ENCODE measurements at places on chromosomes 12 and 14.
A peak's percentile ranks its signal among the peaks of the same experiment; 100 is the strongest.

DNA sequence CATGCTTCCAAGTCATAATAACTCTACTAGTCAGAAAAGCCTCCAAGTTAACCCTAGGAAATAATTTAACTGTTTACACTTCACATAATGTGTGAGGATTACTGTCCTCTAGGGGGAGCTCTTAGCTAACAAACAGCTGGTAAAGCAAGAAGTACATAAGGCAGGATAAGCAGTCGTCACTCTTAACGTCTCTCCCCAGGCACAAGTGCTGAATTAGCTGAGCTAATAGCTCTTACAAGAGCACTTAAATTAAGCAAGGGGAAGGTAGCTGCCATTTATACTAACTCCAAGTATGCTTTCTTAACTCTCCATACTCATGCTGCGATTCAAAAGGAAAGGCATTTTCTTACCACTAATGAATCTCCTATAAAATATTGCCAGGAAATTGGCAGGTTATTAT lies 79.3 kb upstream of the TSPAN11 start:
- no peak for DNase-seq

- no peak for DNase-seq
These were observed 2.4 kb downstream of the EPS8 start for GRCh38 chr12:15786772-15787171.

GRCh38 chr12:52050758-52051541 lies at the start of gene NR4A1:
NR4A1 (plus strand) TSS chr12:52051442; CDS start chr12:52054329, 2,887 bp downstream.
- peak; percentile 99 for DNase-seq

DNA sequence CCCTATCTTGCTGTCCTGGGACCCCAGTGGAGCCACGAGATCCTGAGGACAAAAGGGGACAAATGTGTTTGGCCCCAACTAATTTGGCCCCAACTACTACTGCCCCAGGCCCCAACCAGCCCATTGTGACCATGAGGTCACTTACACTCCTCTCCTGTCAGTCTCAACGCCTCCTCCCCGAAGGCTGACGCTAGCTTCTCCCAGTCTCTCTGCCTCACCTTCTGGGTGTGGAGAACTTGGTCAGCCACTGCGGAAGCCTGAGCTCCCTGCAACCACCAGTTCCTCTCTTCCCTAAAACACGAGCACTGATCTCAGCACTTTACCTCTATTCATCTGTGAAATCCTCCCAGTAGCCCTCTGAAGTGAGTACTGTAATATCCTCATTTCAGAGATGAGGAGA lies 13.3 kb downstream of the FAM181A start:
- no peak for DNase-seq

- peak; percentile 77 for DNase-seq
These were observed 10.0 kb downstream of the WNT1 start for GRCh38 chr12:48988030-48988649.

GRCh38 chr12:124461851-124462623 lies 105.4 kb downstream of the NCOR2 start:
- no peak for DNase-seq

DNA sequence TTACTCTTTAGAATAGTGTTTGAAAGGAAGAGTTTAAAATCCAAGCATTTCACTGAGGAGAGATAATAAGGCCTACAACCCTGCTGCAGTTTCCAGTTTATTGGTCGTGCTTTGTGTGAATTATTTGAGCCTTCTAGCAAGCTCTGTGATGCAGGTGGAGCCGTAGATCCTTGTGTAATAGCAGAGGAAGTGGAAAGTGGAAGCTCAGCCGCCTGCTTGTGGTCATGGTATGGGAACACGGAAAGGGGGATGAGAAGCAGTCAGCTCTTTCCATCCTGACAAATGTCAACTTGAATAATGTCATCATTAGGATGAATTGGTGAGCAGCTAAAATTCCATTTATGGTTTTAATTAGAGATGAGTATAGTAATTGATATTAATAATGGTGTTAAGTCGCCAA lies 29.1 kb downstream of the SYNE2 start:
- DNase-seq = no peak

GRCh38 chr12:93006471-93007208 lies 77.5 kb upstream of the EEA1 start:
- DNase-seq = no peak

GRCh38 chr14:100586403-100587085 lies 673 bp downstream of the BEGAIN start:
- DNase-seq = no peak

DNA sequence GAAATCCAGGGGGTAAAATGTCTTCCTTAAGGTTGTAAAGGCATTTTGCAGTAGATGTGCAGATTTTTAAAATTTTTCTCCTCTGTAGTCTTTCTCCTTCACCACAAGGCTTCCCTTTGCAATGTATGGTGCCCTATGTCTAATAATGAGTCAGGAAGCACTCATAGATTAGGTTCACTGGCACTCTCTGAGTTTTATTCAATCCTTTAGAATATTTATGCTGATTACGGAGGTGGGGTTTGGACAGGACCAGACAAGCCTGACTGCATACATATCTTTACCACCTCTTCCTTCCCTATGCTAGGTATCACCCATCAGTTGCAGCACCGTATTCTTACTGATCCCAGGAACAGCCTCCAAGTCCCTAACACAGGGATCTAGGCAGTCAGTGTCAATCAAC lies 99.5 kb downstream of the NEDD1 start:
- DNase-seq = no peak

DNA sequence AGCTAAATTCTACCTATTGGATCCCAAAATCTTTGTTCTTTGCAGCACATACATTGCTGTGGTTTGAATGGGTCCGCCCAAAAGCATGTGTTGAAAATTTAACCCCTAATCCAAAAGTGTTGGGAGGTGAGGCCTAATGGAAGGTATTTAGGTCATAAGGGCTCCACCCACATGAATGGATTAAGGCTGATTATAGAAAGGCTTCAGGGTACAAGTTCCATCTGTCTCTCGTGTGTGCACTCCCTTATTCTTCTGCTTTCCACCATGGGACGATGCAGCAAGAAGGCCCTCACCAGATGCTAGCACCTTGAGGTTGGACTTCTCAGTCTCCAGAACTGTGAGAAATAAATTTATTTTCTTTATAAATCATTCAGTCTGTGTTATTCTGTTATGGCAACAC lies 190.9 kb downstream of the SOX5 start:
- no peak for DNase-seq

DNA sequence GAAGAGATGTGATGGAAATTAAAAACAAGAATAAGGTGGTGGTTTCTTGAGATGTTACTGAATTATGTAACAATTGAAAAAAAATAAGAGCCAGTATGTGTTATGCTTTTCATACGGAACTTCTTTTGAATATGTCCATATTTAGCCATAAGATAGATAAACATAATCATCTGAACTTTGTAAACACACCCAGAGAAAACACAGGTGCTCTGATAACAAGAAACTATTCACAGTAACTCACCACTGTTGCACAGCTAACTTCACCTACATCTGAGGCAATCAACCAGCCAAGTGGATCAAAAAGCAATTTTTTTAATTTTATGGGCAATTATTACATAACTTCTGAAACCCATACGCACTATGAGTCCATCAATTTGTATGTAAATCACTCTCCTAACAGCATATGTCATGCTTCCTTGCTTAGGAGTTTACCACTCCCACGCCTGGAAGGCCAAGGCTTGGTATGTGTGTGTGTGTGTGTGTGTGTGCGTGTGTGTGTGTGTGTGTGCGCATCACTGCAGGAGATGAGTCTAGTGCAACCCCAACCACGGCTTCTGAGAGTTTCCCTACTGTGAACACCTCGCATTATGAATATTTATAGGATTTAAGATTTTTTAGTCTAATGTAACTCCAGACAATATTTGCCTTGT lies 443.4 kb downstream of the BCAT1 start:
- no peak for DNase-seq

GRCh38 chr12:110888256-110888991 lies 32.0 kb downstream of the MYL2 start:
- DNase-seq = no peak

DNA sequence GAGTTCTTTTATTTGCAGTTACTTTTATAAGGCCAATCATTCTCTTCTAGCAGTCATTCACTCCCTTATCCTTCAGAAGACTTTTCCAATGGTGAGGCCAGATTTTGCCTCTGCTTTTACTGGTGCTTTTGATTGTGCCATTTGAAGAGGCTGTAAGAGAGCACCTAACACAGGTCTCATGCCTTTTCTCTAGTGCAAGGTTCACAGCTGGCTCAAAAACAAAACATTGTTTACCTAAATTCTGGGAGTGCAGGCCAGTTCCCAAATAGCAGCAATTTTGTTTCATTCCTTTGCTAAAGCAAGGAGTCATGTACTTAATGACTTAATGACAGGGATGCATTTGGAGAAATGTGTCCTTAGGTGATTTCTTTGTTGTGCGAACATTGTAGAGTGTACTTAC lies 192.0 kb downstream of the SYT10 start:
- DNase-seq = no peak

GRCh38 chr12:64824130-64824499 lies 332 bp upstream of the TBC1D30 start:
- no peak for DNase-seq

DNA sequence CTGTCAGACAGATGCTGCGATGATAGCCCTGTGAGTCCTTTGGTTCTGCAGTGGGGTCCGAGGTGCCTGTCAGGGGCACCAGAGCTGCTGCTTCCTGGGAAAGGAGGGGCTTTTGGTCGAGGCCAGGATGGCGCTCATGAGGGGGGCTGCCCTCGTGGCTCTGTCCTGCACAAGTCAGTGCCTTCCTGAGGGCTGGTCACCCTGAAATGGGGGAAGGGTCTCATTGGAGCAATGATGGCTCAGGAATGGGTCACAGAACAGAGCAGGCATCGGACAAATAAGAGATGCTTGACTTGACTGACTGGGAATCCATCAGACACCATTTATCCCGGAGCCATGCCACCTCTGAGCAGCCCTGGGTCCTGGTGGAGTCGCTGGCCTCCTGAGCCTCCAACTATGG lies 121.9 kb downstream of the ADGRD1 start:
- DNase-seq = no peak

Measured in CD8-positive, alpha-beta T cell (primary cell).